ENCODE measurements at places on chromosomes 2 and 18. TPM values are rescaled to one million over a fixed set of nuclear protein-coding genes. Genes with fewer than 3 reads are reported as not detected.

Gene SF3B6
- 232 TPM for total RNA-seq

Gene MRPL33
- total RNA-seq, result 75.8 TPM

Gene UNC80
- not detected for total RNA-seq

Gene STPG4
- total RNA-seq, result 0.11 TPM

Gene MYO5B
- total RNA-seq, result 0.14 TPM

Gene SIX3
- total RNA-seq, result not detected

Gene LIMS4
- total RNA-seq, result 12.4 TPM

Gene MROH2A
- not detected for total RNA-seq

GRCh38 chr2:44778671-44779476, 162.6 kb upstream of the SIX3 start:
- no peak for DNase-seq

DNA sequence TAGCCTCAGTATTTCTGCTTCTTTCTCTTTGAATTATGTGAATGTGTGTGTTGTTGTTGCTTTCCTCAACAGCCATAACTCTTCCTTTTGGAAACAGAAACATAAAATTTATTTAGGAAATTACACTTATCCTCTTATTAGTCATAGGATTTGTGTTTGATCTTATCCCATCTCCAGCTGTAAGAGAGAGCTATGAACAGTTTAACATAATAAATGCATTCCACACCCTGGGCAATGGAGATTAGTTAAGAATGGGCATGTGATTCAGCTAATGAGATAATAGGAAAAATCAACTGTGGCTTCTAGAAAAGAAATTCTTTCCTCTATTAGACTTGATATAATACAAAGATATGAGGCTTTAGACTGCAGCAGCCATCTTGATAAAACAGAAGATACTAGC, 55.0 kb downstream of the SCN7A start:
- DNase-seq, result no peak

DNA sequence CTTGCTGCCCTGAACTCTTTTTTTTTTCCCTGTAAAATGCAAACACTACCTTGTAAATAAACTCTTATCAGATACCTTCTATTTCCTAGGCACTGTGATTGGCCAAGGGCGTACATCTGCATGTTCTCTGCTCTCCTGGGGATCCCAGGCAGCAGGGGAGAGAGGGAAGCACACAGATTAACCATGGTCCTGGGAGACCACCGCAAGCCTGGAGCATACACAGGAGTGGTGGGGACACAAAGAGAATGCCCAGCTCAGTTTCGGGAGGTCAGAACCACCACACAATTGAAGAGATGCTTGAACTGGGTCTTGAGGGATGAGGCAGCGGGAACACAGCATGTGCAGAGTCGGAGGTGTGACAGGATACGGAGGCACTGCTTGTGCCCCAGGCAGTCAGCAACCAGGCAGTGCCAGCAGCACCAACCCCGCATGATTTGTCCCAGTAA, 2.1 kb downstream of the GREB1 start:
- DNase-seq, result no peak

GRCh38 chr2:112949456-112949855, 28.4 kb upstream of the IL36G start:
- no peak for DNase-seq

DNA sequence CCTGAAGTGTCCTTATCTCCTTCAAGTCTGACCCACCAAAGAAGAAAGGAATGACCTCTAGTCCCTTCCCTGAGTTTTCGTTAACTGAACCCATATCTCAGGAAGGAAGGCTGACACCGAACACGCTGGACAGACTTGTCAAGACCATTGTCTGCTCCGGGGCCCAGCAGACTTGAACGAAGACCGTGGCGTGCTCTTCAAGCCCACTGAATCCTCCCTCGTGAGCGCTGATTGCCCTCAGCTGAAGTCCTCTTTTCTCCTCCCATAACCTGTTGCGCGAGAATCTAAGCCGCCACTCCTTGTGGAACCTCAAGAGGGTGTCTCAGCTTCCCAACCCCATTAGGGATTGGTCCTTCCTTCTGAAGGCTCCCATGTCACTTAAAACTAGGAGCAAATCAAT, 634 bp upstream of the CNDP1 start:
- DNase-seq, result no peak

GRCh38 chr2:133790711-133791110, 222.4 kb upstream of the NCKAP5 start:
- no peak for DNase-seq

- DNase-seq, result no peak
These were observed 1218.8 kb upstream of the LRRTM1 start for GRCh38 chr2:81523344-81523743.

GRCh38 chr2:160927324-160927723, 232.9 kb upstream of the TANK start:
- no peak for DNase-seq

DNA sequence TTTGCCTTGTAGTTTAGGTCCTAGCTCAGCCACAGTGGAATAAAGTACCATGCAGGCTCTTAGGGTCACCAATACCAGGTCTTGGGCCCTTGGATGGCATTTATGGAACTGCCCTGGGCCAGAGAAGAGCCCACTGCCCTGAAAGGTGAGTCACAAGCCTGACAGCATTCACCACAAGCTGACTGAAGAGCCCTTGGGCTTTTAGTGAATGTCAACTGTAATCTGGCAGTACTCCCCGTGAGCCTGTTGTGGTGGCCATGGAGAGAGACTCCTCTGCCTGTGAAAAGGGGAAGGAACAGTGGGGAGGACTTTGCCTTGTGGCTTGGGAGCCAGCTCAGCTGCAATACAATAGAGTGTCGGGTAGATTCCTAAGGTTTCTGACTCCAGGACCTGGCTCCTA, 1389.7 kb downstream of the DSC3 start:
- DNase-seq, result no peak

- no peak for DNase-seq
These were observed 470.7 kb upstream of the ZEB2 start for GRCh38 chr2:144990661-144991060.

- no peak for DNase-seq
These were observed 32.4 kb downstream of the TMEM87B start for GRCh38 chr2:112087346-112088020.

DNA sequence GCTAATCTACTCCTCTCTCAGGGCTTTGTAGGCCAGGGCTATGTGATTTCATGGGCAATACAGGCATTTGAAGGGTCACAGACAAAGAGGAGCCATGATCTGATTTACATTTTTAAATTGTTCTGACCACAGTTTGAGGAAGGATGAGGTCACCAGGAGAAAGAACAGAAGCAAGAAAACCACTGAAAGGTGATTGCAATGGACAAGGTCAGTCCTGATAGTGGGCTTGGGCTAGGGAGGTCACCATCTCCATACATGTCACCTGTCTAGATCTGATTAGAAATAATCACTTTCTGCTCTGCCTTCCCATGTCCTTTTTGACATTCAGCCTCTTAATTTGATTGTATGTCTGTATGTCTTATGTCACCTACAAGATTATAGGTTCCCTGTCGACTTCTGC, 248.9 kb upstream of the CWC22 start:
- DNase-seq, result no peak

GRCh38 chr2:178449700-178450523, 1.1 kb downstream of the PRKRA start:
- no peak for DNase-seq

DNA sequence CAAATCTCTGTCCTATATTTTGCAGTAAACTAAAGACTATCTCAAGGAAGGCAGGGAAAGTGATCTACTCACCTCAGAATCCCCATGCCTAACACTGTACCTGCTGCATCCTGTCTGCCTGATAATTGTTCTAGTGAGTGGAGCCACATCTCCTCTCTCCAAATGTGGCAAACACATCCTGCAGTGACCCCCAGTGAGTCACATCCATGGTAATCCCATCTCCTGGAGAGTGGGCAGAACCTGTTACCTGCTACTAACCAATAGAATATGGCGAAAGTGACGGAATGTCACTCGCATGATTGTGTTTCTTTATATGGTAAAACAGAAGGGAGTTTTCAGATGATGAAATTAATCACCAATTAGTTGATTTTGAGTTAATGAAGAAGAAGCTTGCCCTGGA, 353.8 kb upstream of the DLGAP1 start:
- no peak for DNase-seq

GRCh38 chr18:55221622-55222021, 262.4 kb upstream of the CCDC68 start:
- DNase-seq, result no peak

DNA sequence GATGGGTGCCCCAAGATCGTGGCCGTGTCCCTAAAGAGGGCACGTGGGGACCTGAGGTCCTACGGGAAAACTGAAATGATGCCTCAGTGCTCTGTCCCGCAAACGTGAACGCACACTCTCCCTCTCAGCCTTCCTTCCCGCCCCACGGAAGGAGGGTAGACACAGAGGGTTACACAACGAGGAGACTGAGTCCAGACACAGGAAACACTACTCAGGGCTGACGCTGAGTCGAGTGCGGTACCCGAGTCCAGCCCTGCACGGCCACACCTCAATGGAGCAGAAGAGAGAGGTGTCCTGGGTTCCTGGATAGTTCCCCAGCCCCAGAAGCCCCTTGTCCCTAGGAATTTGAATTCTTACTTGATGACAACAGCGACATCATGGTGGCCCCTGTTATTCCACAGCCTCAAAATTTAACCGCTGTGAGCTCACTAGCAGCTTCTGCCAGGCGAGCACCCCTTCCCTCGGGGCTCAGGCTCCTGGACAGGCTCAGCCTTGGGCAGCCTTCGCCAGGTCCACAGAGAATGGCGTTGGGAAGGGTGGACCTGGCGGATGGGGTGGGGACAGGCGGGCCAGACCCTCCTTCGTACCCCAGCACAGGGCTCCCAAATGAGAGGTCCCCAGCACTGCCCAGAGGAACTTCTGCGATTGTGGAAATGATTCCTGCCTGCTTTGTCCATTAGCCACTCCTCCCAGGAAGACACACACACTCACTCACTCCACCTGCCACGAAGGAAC, 980 bp upstream of the RNPEPL1 start:
- no peak for DNase-seq

GRCh38 chr2:51995293-51995692, 963.4 kb upstream of the NRXN1 start:
- DNase-seq, result no peak

- no peak for DNase-seq
These were observed 71.9 kb downstream of the TAF4B start for GRCh38 chr18:26298107-26298506.

- no peak for DNase-seq
These were observed 13.6 kb downstream of the STK11IP start for GRCh38 chr2:219611306-219611705.

GRCh38 chr2:88078643-88079172, 11.1 kb downstream of the SMYD1 start:
- no peak for DNase-seq

- DNase-seq, result no peak
These were observed 10.7 kb downstream of the KCNF1 start for GRCh38 chr2:10922307-10923007.
